ENCODE measurements at places on chromosomes 13 and 19. TPM values are rescaled to one million over a fixed set of nuclear protein-coding genes. Genes with fewer than 3 reads are reported as not detected.

Gene ZNF682
- total RNA-seq = 20.0 TPM

DNA sequence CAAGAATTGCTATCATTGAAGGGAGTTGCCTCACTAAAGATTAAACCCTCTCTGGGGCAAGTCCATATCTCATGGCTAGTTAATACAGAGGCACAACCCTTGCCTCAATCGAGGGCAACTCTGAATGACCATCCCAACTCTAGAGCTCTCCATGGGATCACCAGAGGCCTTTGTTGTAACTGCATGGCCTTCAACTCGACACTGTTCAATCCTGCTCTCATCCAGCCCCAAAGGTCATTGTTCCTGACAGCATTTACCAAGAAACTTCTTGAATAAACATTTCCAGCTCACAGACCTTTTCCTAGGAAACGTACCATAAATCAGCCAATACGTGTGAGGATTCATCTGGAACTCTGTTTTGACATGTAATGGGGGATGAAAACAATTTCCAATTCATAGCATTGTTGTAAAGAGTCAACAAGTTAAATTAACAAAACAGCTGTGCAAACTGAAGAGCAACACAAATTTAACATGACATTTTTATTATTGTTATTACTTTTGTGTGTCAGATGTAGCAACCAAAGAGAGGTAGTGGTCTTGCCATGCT is 452.7 kb downstream of the SUCLA2 start:
- no peak for DNase-seq

Gene SRRM5
- not detected for total RNA-seq

DNA sequence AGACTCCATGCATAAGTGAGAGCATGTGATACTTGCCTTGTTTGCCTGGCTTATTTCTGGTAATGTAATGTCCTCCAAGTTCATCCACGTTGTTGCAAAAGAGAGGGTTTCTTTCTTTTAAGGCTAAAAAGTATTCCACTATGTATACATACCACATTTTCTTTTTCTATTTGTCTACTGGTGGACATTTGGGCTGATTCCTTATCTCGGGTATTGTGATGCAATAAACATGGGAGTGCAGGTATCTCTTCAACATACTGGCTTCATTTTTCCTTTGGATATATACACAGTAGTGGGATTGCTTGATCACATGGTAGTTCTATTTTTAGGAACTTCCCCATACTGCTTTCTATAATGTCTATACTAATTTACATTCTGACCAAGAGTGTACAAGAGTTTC is 49.6 kb upstream of the EBPL start:
- DNase-seq = no peak

Measured in frontal cortex (tissue), 4 donors.